ENCODE measurements at places on chromosomes 16 and 17. TPM values are rescaled to one million over a fixed set of nuclear protein-coding genes. Genes with fewer than 3 reads are reported as not detected.

Gene ARHGAP27
- 55.0 TPM for polyA plus RNA-seq

Gene LRRC37A3
- 0.31 TPM for polyA plus RNA-seq

Gene KRTAP4-16
- not detected for polyA plus RNA-seq

Gene MYH8
- polyA plus RNA-seq = not detected

Gene OR1A1
- not detected for polyA plus RNA-seq

Gene GLIS2
- not detected for polyA plus RNA-seq

Gene CCL5
- polyA plus RNA-seq = 0.83 TPM

Gene MYL4
- polyA plus RNA-seq = not detected

Gene CFAP97D1
- not detected for polyA plus RNA-seq

Gene AATK
- 18.5 TPM for polyA plus RNA-seq

Gene ATP2A3
- polyA plus RNA-seq = 48.9 TPM

Gene PHAF1
- 18.8 TPM for polyA plus RNA-seq

Gene SLC38A8
- polyA plus RNA-seq = not detected

Gene NPIPA1
- not detected for polyA plus RNA-seq

Gene DOC2A
- 0.23 TPM for polyA plus RNA-seq

Gene ZNF23
- 2.1 TPM for polyA plus RNA-seq

Gene RCVRN
- polyA plus RNA-seq = not detected

Gene RPH3AL
- polyA plus RNA-seq = 0.71 TPM

Gene VTN
- not detected for polyA plus RNA-seq

Gene KRT27
- not detected for polyA plus RNA-seq

Gene ASB16
- not detected for polyA plus RNA-seq

Gene SLFN14
- not detected for polyA plus RNA-seq

Gene TSPAN10
- not detected for polyA plus RNA-seq

Gene SLC5A10
- 0.38 TPM for polyA plus RNA-seq

Gene SYT17
- 0.81 TPM for polyA plus RNA-seq

Gene RNF157
- polyA plus RNA-seq = not detected

Gene TRPV2
- 58.2 TPM for polyA plus RNA-seq

Gene ARHGDIG
- polyA plus RNA-seq = not detected

Gene NSF
- 63.2 TPM for polyA plus RNA-seq

Gene NDRG4
- polyA plus RNA-seq = not detected

Gene CACNG4
- not detected for polyA plus RNA-seq

Gene PIK3R6
- 24.9 TPM for polyA plus RNA-seq

Gene AIPL1
- not detected for polyA plus RNA-seq

Gene ST6GALNAC1
- polyA plus RNA-seq = not detected

Gene CYGB
- not detected for polyA plus RNA-seq

Gene PSMC3IP
- polyA plus RNA-seq = not detected

Gene TMED6
- not detected for polyA plus RNA-seq

Gene SEZ6L2
- not detected for polyA plus RNA-seq

Gene TMEM204
- 0.09 TPM for polyA plus RNA-seq

Gene ZNF423
- not detected for polyA plus RNA-seq

Gene PTX4
- 0.19 TPM for polyA plus RNA-seq

Gene TEKT3
- polyA plus RNA-seq = not detected

Gene NECAB2
- 1.4 TPM for polyA plus RNA-seq

Gene ODAD4
- polyA plus RNA-seq = 0.23 TPM

Gene GFAP
- 0.03 TPM for polyA plus RNA-seq

Gene BPTF
- polyA plus RNA-seq = 4.5 TPM

Gene PABPN1L
- polyA plus RNA-seq = not detected

Gene LRRC36
- polyA plus RNA-seq = 1.8 TPM

Gene SLFN11
- 46.8 TPM for polyA plus RNA-seq

Gene ZNF652
- 18.8 TPM for polyA plus RNA-seq

Measured in CD14-positive monocyte (primary cell).